ENCODE measurements at places on chromosomes 5 and 9. TPM values are rescaled to one million over a fixed set of nuclear protein-coding genes. Genes with fewer than 3 reads are reported as not detected.

- no peak for DNase-seq
These were observed 7.2 kb downstream of the CYFIP2 start for GRCh38 chr5:157273131-157273556.

- DNase-seq: no peak
These were observed 206.4 kb downstream of the NXNL2 start for GRCh38 chr9:88741335-88741734.

- DNase-seq: no peak
These were observed at the start of gene RNF38 for GRCh38 chr9:36399980-36400331. Gene RNF38 (minus strand): TSS chr9:36400269. CDS start chr9:36400108, 161 bp downstream.

GRCh38 chr5:14572385-14572784 lies 9.2 kb upstream of the OTULINL start:
- DNase-seq: no peak

DNA sequence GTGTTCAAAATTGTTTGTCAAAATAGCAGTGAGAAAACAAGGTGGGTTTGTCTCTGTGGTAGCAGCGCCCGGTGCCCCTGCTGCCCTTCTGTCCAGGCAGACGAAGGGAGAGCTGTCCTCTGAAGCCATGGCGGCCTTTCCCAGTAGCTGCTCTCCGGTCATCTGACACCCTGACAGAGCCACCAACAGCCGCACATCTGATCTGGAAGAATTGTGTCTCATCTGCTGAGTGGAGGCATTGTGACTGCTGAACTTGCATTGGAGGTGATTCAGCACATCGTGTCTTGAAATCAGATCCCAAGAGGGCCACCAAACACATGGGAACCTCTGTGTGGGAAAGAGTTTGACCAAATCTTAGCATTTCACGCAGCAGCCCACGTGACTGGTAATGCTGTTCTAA lies 337.6 kb upstream of the IRX1 start:
- DNase-seq: no peak

GRCh38 chr9:26727471-26727870 lies 165.1 kb downstream of the CAAP1 start:
- DNase-seq: no peak

DNA sequence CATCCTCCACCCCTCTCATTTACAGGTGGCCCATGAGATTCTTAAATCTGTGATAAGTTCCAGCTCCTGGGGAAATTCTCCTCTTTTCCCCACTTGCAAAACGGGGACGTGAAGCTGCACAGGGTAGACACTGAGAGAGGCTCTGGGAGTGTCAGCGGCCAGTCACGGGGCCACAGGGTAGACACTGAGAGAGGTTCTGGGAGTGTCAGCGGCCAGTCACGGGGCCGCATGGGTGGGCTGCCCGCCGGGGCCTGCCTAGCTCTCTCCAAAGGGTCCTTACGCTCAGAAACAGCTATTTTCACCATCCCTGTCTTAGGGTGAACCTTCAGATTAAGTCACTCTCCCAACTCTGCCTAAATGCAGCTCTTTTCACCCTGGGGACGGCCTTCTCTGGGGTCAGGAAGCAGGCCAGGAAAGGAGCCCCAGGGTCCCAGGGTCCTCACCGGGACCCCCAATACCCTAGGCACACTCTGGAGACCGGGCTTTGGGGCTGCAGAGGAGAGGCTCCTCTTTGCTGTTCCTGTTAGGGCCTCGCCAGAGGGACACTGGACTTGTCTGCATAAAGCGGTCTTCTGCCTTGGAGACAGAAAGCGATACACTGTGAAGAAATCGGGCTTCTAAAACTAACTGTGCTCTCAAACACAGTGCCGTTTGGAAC lies 1.5 kb downstream of the FAM78A start:
- no peak for DNase-seq

DNA sequence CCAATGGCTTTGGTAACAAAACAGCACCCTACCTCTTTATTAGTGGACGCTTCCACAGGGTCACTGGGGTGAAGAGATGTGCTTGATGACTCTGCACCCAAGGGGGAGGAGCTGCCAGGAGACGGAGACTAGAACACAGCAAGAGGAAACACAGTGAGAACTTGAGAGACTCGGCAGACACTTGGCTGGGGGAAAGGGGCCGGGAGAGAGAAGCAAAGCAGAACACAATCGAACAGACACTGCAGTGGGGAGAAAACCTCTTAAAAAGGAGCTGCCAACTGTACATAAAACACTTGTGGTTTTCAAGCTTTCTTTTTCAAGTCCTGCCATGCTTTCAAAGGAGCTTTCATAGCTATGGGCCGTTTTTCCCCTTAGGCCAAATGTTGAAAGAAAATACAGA lies 151.0 kb downstream of the ENTREP1 start:
- no peak for DNase-seq

GRCh38 chr9:96071076-96071814 lies 195.8 kb downstream of the ERCC6L2 start:
- peak; percentile 51 for DNase-seq

GRCh38 chr5:55063899-55064298 lies 38.5 kb upstream of the GZMA start:
- no peak for DNase-seq

GRCh38 chr5:109478830-109479229 lies 69.1 kb upstream of the PJA2 start:
- no peak for DNase-seq

- DNase-seq: no peak
These were observed 18.3 kb upstream of the NEK6 start for GRCh38 chr9:124239249-124240073.

GRCh38 chr5:82387819-82388166 lies 109.6 kb upstream of the RPS23 start:
- no peak for DNase-seq

DNA sequence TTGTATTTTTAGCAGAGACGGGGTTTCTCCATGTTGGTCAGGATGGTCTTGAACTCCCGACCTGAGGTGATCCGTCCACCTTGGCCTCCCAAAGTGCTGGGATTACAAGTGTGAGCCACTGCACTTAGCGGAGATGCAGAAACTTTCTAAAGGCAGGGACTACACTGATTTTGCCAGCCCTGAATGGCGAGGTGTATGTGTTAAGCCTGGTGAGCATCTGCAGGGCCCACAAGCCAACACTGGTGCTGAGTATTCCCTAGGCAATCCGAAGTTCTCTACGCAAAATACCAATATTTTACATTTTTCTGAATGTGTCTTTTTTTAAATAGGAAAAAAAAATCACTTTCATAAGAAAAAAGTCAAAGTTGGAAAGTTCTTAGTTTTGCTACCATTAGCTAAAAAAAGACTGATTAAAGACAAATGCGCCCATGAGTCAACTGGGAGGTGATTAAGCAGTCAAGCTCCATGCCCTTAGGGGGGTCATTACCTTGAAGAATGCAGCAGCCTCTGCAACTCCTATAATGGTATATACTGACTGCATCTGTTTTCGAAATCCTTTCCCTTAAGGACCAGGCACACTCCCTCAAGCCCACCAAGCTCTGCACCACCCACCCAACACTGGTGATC lies 502.8 kb downstream of the BNC2 start:
- peak; percentile 17 for DNase-seq

DNA sequence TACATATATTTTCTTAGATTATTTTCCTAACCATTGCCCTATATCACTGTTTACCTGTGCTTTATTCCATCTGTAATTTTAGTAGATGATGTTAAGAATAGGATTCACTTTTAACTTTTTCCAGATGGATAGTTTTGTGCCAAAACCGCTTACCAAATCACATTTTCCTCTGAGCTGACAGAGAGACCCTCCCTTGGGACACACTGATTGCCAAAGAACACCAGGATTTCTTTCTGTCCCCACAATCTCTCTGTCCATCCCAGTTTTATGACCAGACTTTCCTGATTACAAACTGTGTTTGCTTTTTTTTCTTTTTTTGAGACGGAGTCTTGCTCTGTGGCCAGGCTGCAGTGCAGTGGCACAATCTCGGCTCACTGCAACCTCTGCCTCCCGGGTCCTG lies 81.3 kb upstream of the SPATA31C2 start:
- DNase-seq: no peak

DNA sequence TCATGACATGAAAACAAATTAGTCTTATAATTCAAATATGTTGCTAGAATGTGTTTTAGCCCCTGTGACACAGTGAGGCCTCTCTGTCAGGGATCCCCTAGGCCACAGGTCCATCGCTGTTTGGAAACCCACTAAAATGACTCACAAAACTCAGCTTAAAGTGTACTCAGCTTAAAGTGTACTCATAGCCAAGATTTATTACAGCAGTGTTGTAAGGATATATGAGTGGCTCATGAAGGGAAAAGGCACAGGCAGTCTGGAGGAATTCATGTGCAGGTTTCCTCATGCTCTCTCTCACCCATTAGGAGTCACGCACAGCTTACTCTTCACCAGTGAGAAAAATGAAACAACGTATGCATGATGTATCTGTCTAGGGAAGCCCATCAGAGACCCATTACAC lies 24.4 kb upstream of the TGFBI start:
- no peak for DNase-seq

GRCh38 chr9:116555119-116555518 lies 132.0 kb upstream of the TRIM32 start:
- DNase-seq: no peak

Gene PRDM12
- not detected for total RNA-seq

Gene SHROOM1
- 7.0 TPM for total RNA-seq

Gene IRX4
- 3.4 TPM for total RNA-seq

Gene PDZD2
- total RNA-seq: 9.9 TPM

Gene DIRAS2
- total RNA-seq: not detected

Measured in H9 (cell line).